H1 (cell line): ENCODE measurements at places on chromosomes 5 and 9.

DNA sequence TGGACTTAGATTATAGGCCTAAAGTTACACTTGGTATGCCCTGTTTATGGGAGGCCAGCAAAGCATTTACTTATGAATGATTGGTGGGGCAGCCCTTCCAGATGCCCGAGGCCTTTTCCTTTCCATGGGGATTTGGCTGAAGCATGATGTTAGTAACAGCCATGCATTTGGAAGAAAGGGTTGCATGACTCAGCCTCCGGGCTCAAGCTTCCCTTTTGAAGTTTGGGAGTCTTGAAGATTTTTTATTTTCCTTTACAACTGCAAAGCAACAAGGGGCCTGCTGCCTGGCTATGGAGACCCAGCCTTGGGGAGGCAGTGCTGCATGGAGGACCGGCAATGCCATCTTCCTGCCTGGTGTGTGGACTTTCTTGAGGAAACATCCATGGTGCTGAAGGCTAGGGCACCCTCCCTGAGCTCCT is 244.7 kb downstream of the ICE1 start:
- no peak for DNase-seq

GRCh38 chr9:127311239-127311741 is 46.7 kb downstream of the GARNL3 start:
- DNase-seq = peak; percentile 68

GRCh38 chr5:117594166-117594565 is 1019.5 kb upstream of the SEMA6A start:
- DNase-seq = no peak

DNA sequence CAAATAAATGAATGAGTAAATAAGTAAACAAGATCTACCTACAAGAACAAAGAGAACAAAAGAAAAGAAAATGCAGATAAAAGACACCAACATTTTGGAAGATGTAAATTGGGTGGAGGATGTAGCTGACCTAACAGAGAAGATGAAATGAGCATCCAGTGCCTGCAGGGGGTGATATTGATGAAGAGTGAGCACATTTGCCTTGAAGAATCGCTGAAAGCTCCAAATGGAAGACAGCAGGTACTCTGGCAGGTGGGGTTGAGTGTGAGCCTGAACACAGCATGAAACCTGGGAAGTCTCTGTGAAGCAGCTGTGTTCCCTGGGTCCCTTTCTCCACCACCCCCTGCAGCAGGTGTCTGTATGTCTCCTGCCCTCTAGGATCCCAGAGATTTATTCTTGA is 125.6 kb downstream of the NXNL2 start:
- peak; percentile 10 for DNase-seq

DNA sequence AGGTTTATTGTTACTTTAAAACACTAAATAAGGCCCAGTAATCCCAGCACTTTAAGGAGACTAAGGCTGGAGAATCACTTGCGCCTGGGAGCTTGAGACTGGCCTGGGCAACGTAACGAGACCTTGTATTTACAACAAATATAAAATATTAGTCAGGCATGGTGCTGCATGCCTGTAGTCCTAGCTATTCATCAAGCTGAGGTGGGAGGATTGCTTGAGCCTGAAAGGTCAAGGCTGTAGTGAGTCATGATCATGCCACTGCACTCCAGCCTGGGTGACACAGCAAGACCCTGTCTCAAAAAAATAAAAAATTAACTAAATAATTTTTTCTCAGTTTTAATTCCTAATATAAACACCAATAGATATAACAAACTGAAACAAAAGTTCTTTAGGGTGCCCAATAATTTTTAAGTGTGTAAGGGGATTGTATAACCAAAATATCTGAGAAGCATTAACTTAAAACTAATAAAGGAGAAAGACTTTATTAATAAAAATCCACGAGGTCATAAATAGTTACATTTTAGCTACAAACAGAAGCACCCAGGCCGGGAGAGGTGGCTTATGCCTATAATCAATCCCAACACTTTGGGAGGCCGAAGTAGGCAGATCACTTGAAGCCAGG is 32.7 kb downstream of the FAM13B start:
- DNase-seq = no peak

GRCh38 chr5:24646915-24647314 is 2.1 kb upstream of the CDH10 start:
- DNase-seq = no peak

GRCh38 chr5:133509742-133510079 is 102.6 kb downstream of the FSTL4 start:
- DNase-seq = no peak

GRCh38 chr5:147544556-147544955 is 34.7 kb upstream of the DPYSL3 start:
- no peak for DNase-seq

GRCh38 chr5:75951158-75951557 is 132.0 kb upstream of the SV2C start:
- no peak for DNase-seq

GRCh38 chr5:79301046-79301712 is 65.2 kb downstream of the JMY start:
- no peak for DNase-seq

DNA sequence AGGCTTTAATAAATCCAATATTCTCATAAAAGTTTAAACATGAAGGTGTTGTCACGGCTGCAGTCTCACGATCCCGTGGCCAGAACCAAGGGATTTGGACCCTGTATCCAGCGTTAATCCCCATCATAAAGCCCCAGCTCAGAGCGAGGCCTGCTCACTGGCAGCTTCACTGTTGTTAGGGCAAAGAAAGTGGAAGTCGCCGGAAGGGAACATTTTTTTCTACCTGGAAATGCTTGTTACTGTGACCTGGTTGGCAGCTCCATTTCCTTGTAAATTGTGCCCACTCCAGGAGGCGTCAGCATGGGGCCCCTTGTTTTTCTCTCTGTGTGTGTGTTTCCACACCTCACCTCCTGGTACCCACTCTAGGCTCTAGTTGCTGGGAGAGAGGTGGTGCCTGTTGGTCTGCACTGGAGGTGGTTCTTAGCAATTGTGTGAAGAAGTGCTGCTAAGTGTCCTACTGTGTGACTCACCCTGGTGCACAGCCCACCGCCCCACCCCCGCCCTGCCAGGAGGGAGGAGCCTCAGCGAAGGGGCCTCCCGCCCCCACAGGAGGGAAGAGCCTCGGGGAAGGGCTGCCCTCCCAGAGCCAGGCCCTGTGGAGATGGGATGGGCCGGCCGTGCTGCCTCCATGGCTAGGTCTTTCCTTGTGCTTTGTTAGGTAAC is 105.1 kb downstream of the EHMT1 start:
- peak; percentile 61 for DNase-seq

- DNase-seq = no peak
These were observed 595.0 kb downstream of the CDH12 start for GRCh38 chr5:22258139-22258538.

DNA sequence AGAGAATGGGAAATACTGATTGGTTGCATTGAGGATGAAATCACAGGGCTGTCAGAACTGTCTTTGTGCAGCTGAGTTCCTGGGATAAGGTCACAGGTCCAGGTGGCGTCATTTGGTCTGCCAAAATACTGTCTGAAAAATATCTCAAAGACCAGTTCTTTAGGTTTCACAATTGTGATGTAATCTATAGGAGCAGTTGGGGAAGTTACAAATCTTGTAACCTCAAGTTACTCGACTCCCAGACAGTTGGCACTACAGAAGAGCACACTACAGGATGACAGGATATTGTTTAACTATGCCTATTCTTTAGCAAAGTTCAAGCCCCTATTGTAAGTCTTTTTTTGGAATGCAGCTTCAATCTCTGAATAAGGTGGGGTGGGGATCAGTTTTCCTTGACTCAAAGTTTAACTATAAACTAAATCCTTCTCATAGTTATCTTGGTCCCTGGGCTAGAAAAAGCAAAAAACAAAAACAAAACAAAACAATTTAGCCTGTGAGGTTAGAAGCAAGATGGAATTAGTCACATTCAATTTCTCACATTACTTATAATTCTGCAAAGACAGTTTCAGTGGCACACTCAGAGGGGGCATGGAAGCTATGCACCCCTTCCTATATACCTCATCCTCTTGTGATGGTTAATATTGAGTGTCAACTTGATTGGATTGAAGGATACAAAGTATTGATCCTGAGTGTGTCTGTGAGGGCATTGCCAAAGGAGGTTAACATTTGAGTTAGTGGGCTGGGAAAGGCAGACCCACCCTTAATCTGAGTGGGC is 276.0 kb downstream of the AUH start:
- no peak for DNase-seq

GRCh38 chr9:304519-305185 is 90.0 kb downstream of the DOCK8 start:
- no peak for DNase-seq

- no peak for DNase-seq
These were observed 100.5 kb downstream of the TLE4 start for GRCh38 chr9:79672236-79672635.

GRCh38 chr5:149442563-149443182 is 63.6 kb upstream of the IL17B start:
- DNase-seq = peak; percentile 99

- no peak for DNase-seq
These were observed 21.6 kb downstream of the NCS1 start for GRCh38 chr9:130193531-130194377.

DNA sequence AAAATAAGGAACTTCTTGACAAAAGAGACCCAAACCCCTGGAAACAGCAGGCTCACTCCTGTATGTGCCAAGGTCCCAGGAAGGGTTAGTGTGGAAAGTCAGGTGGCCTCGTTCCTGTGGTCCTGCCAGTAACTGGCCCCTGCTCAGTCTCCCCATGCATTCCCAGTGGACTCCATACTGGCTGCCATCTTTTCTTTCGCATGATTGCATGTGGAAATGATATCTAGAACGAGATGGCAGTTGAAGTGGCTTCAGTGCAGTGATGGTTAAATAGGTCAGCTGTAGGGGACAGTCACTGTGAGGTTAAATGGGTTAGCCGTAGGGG is 30.4 kb downstream of the AHRR start:
- DNase-seq = no peak

DNA sequence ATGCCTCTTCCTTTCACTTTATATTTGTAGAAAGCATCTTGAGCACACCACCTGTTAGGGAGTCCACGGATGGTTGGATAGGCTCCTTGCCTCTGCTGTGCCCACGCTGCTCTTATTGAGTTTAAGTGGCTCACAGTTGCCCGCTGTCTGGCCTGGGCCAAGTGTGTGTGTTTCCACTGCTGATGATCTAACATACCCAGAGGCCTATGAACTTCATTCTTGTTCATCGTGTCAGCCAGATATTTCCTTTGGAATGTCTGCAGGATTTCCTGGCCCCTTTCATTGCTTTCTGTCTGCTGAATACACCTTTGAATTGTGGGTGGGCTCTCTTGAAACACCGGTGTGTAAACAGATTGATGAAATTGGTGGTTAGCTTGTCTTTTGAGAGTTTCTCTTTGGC is 46.6 kb downstream of the MVB12B start:
- DNase-seq = no peak

GRCh38 chr5:103821361-103821760 is 258.8 kb upstream of the NUDT12 start:
- DNase-seq = no peak

DNA sequence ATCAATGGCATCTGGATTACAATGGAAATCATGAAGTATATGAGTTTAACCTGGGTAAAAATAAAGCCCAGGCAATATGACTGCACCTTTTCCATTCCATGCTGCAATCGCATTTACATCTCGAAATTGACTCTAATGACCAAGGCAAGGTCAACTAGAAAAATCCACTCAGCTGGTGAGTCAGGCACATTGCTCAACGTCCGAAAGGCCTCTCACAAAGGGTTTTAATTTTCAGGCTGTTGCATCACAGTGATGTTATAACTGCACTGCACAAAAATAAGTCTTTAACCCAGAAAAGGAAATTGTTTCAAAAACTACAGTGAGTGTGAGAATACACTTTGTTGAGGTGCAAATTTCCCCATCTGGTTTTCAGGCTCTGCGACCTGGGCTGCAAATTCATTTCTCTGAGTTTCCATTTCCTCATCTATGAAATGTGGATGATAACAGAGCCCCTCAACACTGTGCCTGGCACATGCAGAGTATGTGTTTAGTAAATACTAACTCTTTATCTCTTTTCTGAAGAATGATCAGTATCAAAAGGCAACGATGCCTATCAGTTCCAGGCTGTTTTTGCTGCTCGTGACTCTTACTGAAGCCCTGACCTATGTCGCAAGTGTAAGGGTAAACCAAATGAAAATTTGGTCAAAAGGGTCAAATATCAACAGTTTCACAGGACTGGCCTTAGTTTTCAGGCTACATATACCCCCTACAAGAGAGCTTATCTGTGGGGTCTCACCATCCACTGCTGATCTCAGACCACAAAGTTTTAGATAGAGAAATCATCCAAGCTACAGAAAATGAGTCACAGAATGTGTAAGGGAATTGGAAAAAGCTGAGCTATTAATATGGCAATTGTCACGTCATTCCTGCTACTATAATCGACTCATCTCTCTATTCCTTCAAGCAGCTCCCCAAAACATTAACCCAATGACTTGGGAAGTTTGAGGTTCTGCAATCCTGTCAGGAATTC is 4.1 kb downstream of the NFIL3 start:
- DNase-seq = no peak
